ENCODE measurements at places on chromosomes 1 and 21.

GRCh38 chr1:223208164-223209076 lies 65.4 kb upstream of the TLR5 start:
- no peak for DNase-seq

- no peak for DNase-seq
Measured at GRCh38 chr1:43831851-43832250, 101.8 kb upstream of the ARTN start.

- peak; percentile 56 for DNase-seq
Measured at GRCh38 chr1:165408518-165408917, 36.4 kb downstream of the RXRG start.

- no peak for DNase-seq
Measured at GRCh38 chr1:5910666-5911065, 81.6 kb downstream of the NPHP4 start.

- no peak for DNase-seq
Measured at GRCh38 chr1:17668624-17669175, 86.4 kb upstream of the ACTL8 start.

DNA sequence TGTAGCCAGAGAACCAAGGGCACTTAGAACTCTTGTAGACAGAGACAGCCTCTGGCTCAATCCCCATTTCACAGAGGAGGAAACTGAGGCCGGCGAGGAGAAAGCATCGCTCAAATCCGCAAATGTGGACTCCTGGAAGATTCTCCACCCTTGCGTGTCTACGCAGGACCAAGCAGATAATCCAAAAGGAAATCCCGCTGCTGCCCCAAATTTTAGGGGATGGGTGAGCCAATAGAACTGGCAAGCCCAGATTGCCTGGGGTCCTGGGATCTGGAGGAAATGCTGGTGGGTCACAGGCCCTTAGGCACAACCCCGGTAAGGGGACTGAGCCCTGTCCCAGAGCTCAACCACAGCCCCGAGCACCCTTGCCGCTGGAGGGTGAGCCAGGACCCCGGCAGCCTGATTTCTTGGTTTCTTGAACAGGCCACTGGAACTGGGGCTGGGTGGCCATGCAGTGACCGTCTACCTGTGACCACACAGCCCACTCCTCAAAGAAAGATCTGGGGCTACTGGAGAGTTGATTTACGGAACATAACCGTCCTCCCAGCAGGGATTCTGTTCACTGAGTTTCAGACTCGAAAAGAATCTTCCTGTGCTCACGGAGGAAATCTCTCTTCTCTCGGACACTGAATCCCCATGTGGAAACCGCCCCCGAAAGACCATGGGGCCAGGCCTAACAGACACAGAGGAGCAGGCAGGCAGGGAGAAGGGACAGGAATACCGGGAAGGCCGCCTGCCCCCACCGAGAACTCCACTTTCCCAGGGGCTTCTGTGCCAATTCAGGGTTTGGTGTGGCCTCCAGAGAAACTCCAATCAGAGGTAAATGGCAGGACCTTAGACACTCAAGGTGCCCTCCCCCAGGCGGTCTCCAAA lies 238.4 kb downstream of the NPHP4 start:
- DNase-seq: no peak

DNA sequence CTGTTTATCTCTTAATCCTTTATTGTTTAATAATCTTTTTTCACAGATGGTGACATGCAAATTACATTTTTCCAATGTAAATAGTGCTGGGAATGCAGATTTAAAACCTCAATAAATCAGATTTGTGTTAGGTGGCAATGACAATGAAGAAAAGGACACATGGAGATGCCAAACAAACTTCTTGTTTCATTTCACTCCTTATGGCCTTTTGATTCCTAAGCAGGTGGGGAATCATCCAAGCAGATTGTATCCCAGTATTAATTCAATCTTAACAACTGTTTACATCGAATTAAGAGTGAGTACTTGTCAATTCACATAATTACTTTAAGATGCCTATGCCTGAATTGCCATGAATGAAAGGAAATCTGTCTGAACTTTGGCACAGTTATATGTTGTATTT lies 98.9 kb upstream of the RGS18 start:
- no peak for DNase-seq
